ENCODE measurements at places on chromosomes 7 and 10.
A peak's percentile ranks its signal among the peaks of the same experiment; 100 is the strongest.

GRCh38 chr10:98425511-98426352 is 10.8 kb upstream of the PYROXD2 start:
- peak; percentile 53 for DNase-seq

DNA sequence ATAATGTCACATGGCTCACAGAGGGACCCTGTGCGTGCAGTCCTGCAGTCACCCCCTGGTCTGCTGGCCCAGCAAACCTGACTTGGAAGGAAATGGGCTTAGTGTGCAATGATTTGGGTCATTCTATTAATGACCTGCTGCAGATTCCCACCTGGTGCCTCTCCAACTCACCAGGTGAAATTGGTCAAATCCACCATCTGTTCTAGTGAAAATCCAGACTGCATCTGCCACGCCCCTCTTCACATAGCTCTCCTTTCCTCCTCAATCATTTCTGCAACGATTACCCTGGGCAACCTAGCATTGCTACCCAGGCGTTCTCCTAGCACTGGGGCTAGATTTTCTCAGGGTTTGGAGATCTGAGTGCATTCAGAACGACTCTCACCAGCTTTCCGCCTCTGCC is 29.4 kb downstream of the SRRM3 start:
- no peak for DNase-seq

DNA sequence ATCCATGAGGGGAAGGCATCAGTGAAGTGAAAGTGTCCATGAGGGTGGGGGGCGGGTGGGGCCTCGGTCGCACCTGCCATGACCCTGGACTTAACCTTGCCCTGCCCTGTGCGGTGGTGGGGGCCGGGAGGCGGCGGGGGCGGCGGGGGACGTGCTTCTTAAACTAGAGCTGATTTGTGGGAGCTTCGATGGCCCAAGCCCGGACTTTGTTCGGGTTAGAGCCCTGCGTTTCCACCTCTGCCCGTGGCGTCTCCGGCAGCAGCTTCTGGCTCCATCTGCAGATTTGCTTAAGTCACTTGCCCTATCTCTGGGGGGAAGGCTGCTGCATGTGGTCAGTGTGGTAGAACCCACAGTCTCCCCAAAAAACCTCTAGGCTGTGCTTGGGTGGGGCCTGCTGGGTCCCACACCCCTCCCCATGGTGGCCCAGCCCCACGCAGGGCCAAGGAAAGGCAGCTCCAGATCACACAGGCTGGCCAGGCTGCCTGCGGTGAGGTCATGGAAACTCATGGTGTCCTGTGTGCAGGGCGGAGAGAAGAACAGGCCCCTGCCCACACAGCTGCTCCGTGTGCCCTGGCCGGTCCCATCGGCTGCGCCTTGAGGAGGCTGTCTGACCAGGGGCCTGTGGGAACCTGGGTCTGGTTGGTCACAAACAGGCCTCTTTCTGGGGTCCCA is 93.2 kb downstream of the INPP5A start:
- peak; percentile 37 for DNase-seq

- DNase-seq, result no peak
Observed at GRCh38 chr7:48518092-48518491, 346.8 kb downstream of the ABCA13 start.

DNA sequence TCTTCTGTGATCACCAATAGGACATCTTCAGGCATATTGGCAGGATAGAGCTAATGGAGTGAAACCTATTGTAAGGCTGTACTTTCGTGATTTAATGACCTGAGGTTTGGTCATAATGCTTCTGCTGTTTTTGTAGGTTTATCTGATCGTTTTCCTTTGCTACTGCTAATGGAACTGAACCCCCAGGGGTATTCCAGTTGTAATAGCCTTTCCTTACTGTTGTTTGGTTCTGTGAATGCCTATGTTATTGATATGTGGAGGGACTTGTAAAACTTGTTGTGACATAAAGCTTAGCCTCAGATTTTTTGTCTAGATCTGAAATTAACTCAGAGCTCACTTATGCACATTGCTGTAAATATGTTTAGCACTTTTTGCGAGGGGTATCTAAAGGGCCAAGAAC is 10.9 kb upstream of the VWA2 start:
- DNase-seq, result no peak

DNA sequence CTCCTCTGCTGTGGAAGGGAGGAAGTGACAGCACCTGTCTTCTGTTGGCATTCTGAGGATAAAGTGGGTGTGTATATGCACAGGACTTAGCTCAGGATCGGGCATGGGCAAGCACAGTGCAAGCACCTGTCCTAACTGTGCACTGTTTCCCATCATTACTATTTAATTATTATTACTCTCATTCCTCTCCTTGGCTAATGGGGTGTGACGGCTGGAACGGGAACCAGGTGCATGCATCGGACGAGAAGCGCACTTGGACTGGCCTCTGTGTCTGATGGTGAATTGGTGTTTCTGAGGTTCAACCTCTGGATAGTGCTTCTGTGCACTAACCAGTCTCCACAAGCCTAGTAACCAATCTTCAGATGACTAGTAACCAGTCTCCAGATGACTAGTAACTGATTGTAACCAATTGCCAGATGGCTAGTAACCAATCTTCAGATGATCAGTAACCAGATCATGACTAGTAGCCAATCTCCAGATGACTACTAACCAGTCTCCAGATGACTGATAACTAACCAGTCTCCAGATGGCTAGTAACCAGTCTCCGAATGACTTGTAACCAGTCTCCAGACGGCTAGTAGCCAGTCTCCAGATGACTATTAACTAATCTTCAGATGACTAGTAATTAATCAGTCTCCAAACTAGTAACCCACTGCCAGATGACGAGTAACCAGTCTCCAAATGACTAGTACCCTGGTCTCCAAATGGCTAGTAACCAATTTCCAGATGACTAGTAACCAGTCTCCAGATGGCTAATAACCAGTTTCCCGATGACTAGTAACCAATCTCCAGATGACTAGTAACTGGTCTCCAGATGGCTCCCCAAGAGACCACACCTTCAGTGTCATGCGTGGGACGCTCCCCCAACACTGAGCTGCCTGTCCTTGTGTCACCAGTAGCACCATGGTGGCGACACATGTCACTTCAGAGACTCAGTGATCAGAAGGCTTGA is 85.8 kb downstream of the PAXIP1 start:
- no peak for DNase-seq

GRCh38 chr10:78588194-78588811 is 480.5 kb upstream of the ZMIZ1 start:
- peak; percentile 33 for DNase-seq

GRCh38 chr10:102555781-102556328 is 52.1 kb downstream of the SUFU start:
- no peak for DNase-seq

- no peak for DNase-seq
Observed at GRCh38 chr7:144854839-144855424, 19.1 kb upstream of the TPK1 start.

DNA sequence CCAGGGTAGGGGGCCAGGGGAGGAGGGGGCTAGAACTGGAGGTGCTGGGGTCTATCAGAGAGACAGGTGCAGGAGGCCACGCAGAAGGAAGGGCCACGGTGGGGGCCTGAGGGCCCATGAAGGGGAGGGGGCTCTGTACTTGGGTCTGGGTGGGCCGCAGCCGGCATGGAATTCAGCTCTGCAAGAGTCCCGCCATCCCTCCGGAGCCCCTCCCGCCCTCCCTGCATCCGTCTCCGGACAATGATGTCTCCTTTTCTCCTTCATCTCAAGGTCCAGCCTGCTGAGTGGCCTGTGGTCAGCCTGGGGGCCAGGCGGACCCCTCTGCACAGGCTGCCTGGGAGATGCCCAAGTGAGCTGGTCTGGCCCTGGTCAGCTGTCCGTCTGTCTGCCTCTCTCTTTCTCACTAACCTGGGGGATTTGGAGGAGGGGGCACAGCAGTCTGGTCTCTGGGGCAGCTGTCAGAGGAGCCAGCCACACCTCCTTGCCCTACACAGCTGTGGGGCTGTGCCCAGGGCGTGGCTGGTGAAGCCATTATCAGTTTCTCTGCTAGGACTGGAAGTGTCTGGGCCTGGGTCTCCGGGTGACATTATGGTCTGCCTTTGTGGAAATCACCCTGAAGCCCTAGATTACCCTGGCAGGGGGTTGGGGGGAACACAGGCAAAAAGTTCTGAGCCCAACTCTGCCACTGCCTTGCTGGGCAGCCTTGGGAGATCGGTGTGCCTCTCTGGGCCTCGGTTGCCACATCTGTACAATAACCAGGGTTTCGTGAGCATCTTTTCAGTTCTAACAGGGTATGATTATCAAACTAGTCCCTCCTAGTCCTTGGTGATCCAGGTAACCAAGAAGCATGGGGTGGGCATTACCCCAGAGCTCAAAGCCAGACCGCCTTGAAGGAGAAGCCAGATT is 19.0 kb upstream of the HSPB1 start:
- DNase-seq, result no peak

DNA sequence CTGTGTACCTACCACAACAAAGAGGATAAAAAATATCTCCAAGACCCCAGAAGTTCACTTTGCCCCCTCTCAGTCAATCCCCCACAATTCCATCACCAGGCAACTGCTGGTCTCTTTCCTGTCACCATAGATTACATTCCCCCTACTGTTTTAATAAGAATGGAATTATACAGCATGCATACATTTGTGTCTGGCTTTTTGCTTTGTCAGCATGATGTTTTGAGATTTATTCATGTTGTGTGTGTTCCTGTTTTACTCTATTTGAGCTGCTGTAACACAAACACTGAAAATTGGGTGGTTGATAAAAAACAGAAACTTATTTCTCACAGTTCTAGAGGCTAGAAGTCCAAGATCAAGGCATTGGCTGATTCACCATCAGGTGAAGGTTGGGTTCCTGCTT is 214.5 kb upstream of the IGFBP3 start:
- no peak for DNase-seq

- no peak for DNase-seq
Observed at GRCh38 chr10:71911296-71911953, 52.8 kb upstream of the CHST3 start.

DNA sequence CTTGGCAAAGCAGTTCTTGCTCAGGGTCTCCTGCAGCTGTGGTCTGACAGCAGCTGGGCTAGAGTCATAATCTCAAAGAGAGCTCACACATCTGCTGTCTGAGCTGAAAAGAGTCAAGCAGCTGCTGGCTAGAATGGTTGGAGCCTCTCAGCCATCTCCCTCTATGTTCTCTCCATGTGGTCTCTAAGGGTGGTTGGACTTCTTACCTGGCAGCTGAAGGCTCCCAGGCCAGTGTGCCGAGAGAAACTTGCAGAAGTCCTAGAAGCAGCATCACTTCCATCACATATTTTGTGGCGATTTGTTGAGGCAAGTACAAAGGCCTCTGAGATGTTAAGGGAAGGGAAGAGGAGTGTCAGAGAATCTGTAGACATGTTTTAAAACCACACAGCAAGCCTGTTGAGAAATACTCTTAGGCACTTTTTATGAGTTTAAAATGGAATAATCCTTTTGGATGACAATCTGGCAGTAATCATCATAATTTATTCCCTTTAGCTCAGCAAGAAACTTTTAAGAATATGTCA is 93.2 kb downstream of the REEP3 start:
- no peak for DNase-seq

GRCh38 chr7:94109556-94109955 is 105.4 kb upstream of the BET1 start:
- no peak for DNase-seq

- DNase-seq, result no peak
Observed at GRCh38 chr7:34806831-34807230, 148.8 kb downstream of the NPSR1 start.

DNA sequence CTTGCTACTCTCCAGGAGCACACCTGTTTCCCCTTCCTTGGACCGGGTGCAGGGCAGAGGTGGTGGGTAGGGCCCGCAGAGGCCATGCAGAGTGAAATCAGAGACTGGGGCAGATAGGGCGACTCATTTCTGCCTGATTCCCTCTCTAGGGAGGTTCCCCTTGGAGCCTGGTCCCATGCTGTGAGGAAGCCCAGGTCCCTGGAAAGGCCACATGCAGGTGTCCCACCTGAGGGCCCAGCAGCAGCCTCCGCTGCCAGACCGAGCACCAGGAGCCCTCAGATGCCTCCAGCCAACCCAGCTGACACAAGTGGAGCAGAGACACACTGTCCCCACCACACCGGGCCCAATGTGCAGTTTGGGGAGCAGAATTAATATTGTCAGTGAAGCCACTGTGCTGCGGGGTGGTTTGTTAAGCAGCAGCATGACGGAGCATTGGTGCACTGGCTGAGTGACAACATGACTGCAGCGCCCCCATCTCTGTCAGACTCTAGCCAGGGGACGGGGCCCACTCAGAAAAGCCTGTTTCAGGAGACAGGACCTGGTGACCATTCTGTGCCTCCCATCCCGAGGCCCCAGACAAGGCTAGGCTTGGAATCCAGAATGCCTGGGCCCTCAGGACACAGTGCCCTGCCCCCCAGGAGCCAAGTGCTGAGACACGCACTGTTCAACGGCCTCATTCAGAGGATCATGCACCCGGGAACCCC is 30.4 kb upstream of the RET start:
- DNase-seq, result no peak

- DNase-seq, result no peak
Observed at GRCh38 chr10:130464426-130464825, 328.2 kb downstream of the GLRX3 start.

- DNase-seq, result no peak
Observed at GRCh38 chr7:5543361-5543760, 119.7 kb upstream of the TNRC18 start.

GRCh38 chr10:124619802-124620490 is 124.2 kb downstream of the FAM53B start:
- no peak for DNase-seq
